Renal cortex interstitium (tissue), 15 donors: ENCODE measurements at places on chromosomes 11 and 22.

- no peak for DNase-seq
Measured at GRCh38 chr11:70556884-70557741, 158.8 kb downstream of the CTTN start.

- DNase-seq: no peak
Measured at GRCh38 chr11:78954696-78955095, 380.0 kb upstream of the NARS2 start.

DNA sequence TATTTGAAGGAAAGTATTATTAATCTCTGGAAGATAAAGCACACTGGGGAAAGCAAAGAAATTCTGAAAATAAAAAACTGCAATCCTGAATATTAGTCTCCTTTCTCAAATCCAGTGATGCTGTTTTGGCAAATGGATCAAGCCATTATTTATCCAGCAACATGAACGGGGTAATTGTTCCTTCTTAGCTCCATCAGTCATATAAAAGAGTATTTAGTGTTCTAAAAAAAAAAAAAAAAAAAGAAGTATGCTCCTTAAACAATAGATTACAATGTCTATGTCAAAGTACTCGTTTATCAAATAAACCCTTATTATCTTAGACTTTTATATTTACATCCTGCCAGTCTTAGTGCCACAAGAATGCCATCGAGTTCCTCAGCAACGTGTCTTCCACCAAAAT, 1.3 kb downstream of the RDX start:
- DNase-seq: no peak

- no peak for DNase-seq
Measured at GRCh38 chr22:17083811-17084441, 874 bp upstream of the IL17RA start.

GRCh38 chr11:8532475-8532874, 61.6 kb downstream of the STK33 start:
- no peak for DNase-seq

GRCh38 chr22:43895986-43896645, 4.3 kb upstream of the PNPLA5 start:
- DNase-seq: no peak
